GM23248 (cell line): ENCODE measurements at places on chromosomes 16 and 17. TPM values are rescaled to one million over a fixed set of nuclear protein-coding genes. Genes with fewer than 3 reads are reported as not detected.

The HOXB6 gene
- total RNA-seq, result 3.8 and 7.5 TPM in 2 replicates

The FA2H gene
- total RNA-seq, result not detected in 2 replicates

DNA sequence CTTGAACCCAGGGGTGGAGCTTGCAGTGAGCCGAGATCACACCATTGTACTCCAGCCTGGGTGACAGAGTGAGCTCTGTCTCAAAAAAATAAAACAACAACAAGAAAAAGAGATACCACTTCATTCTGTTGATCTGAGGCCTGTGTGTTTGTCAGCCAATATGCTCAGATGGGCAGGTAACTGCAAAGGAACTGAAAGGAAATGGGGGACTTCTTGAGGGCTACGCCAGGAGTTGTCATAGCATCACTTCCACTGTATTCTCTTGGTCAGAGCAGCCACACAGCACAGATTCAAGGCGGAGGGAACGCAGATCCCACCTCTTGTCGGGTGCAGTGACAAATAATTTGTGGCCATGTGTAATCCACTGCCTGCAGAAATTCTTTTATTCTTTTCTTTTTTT lies 73.9 kb upstream of the AKTIP start:
- H3K27me3 ChIP-seq, result no peaks in the 10 kb centered on the region
- no peak overlapping the region for H3K27ac ChIP-seq
- H3K4me3 ChIP-seq, result no peak overlapping the region
- H3K4me1 ChIP-seq, result no peaks in the 10 kb centered on the region

DNA sequence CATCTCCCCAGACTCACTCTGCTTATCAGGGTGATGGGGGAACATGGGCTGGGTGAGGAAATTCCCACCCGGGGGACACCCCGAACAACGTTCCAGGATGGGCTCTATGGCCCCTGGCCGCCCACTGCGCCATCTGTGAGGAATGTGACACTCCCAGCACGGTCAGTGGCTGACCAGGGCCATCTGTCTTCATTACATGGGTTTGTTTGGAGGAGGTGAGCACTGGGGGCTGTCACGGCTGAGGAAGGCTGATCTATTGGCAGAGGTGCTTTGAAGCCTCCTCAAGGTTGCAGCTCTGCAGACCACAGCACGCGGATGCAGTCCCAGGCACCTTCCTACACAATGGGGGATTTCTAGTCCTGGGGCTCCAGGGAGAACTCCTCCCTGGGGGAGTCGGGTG lies 214.1 kb upstream of the FOXF1 start:
- peaks cover 7% of the 10 kb centered on the region; the same call in 1 of the 2 replicates for H3K4me1 ChIP-seq
- no peak overlapping the region for H3K4me3 ChIP-seq
- no peak for DNase-seq
- peaks cover 87% of the 10 kb centered on the region for H3K27me3 ChIP-seq

DNA sequence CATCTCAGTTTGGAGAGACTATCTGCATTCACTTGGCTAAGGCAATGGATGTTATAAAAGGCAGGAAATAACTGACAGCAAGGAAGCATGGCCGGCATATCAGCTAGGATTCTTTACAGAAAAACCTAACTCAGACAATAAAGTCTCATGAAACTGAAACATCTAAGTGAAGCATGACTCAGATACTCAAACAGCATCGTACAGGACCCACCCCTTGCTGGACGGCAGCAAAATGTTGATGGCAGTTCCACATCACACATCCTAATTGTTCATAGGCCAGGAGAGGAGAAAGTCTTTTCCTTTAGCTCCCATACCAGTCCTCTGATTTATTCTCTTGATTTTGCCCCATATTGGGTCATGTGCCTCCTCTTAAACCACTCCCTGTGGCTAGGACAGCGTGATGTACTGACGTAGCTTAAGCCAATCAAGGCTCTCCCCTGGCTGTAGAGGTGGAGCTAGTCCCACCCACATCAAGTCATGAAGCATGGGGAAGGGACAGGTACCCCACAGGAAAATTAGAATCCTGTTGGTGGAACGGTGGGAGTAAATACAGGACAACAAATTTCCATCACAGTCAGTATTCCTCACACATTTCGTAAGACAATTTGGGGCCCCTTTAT lies 178.9 kb downstream of the IRX3 start:
- H3K36me3 ChIP-seq, result no peaks in the 10 kb centered on the region
- no peaks in the 10 kb centered on the region for H3K4me1 ChIP-seq
- no peaks in the 10 kb centered on the region for H3K27me3 ChIP-seq
- H3K4me3 ChIP-seq, result no peak overlapping the region
- DNase-seq, result peak; percentile 17

DNA sequence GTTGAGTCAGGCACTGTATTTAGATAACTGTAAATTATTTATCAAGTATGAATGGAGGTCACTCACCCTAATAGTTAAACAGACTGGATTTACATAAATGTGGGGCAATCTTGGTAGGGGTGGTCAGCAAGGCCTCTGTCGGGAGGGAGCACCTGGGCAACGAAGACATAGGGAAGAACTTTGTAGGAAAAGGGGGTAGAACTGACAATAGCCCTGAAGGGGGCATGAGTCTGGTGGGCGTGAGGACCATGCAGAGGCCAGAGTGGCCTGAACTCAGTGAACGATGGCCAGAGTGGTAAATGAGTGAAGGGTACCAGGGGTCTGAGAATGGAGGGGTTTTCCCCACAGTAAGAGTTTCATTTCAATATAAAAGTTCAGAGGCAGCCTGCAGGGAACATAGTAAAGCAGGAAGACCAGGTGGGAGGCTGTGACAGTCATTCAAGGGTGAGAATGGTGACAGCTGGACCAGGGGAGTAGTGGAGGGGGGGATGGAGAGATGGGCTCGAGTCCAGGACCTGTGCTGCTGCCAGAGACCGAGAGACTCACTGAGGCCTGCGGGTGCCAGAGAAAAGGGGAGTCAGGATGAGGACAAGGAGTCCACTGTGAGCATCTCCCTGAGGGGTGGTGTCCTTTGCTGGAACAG lies 2.9 kb downstream of the C17orf67 start:
- no peaks in the 10 kb centered on the region for H3K27me3 ChIP-seq
- no peaks in the 10 kb centered on the region for H3K36me3 ChIP-seq
- DNase-seq, result no peak
- no peak overlapping the region for H3K27ac ChIP-seq
- H3K4me3 ChIP-seq, result no peak overlapping the region

DNA sequence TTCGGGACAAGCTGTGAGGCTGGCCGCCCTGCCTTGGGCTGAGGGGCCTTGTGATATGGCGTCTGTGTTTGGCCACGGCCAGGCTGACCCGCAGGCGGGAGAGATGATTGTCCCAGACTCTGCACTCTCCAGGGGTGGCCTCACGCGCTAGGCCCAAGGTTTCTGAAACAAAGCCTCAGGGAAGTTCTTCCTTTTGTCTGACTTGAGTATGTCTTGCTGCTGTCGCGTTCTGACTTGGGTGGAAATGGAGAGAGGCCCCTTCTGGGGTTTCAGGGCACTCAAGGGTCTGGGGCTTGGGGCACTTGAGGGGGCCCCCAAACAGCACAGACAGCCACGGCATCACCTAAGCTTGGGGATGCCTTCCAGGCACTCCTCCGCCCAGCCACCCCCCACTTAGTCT lies 3.8 kb upstream of the METRN start:
- H3K4me1 ChIP-seq, result peaks cover 11% of the 10 kb centered on the region; the same call in 1 of the 2 replicates
- H3K36me3 ChIP-seq, result no peaks in the 10 kb centered on the region
- H3K4me3 ChIP-seq, result no peak overlapping the region

GRCh38 chr16:77971306-77972061 lies 50.9 kb upstream of the CLEC3A start:
- H3K4me1 ChIP-seq, result no peaks in the 10 kb centered on the region
- no peaks in the 10 kb centered on the region for H3K36me3 ChIP-seq
- H3K27me3 ChIP-seq, result no peaks in the 10 kb centered on the region

DNA sequence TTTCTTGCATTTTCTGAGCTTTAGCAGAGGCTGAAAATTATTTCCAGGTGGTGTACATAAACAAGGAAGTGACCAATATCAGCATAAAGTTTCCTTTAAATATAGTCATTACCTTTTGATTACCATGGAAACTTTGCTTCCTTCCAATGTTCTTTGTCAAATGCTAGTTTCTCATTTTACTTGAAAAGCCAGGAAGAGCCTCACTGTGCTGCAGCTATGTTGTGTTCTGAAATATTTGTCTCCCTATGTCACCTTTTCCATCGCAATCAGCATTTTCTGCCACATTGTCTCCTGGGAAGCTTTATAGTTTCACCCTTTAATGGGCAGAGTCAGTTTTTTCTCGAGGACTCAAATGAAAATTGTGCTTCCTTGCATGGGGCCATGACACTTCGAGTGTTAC lies 496.0 kb downstream of the CDH8 start:
- no peaks in the 10 kb centered on the region for H3K27me3 ChIP-seq
- H3K4me1 ChIP-seq, result no peaks in the 10 kb centered on the region
- H3K4me3 ChIP-seq, result no peak overlapping the region
- H3K36me3 ChIP-seq, result no peaks in the 10 kb centered on the region
- DNase-seq, result no peak
- H3K27ac ChIP-seq, result no peak overlapping the region

- H3K27ac ChIP-seq, result no peak overlapping the region
- H3K36me3 ChIP-seq, result no peaks in the 10 kb centered on the region
- no peaks in the 10 kb centered on the region for H3K4me1 ChIP-seq
- no peaks in the 10 kb centered on the region for H3K27me3 ChIP-seq
These were observed 465.9 kb upstream of the ERCC4 start for GRCh38 chr16:13453938-13454553.

DNA sequence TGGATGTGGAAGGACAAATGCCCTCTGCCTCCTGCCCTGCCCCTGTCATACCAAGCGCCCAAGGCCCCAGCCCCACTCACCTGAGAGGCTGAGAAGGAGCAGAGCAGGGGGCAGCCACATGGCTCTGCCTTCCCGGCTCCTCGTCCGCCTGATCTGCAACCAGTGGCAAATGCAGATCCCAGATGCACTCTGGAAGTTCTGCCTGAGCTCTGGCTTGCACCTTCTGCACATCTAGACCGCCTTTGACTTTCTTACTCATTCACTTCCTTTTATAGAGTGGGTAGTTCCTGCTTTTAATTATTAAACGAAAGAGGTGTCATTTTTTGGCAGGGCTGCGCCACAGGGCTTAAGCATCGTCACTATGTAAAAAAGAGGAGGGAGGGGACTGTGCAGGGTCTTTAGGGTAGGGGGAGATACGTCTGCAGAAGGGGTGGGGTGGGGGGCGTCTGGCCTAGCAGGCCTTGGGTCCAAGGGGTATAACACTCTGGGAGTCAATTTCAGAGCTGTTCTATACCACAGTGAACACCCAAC lies at the start of gene CD300LB:
TSS of gene CD300LB (minus strand) at position 245 of the 531 bp plus-strand sequence. CDS start at position 120, 125 bp downstream.
- H3K4me3 ChIP-seq, result no peak within 1 kb of the TSS
- H3K27me3 ChIP-seq, result peaks cover 14% of the 10 kb centered on the region; the same call in 1 of the 2 replicates
- no peak within 1 kb of the TSS for H3K27ac ChIP-seq
- no peaks in the 10 kb centered on the region for H3K4me1 ChIP-seq

DNA sequence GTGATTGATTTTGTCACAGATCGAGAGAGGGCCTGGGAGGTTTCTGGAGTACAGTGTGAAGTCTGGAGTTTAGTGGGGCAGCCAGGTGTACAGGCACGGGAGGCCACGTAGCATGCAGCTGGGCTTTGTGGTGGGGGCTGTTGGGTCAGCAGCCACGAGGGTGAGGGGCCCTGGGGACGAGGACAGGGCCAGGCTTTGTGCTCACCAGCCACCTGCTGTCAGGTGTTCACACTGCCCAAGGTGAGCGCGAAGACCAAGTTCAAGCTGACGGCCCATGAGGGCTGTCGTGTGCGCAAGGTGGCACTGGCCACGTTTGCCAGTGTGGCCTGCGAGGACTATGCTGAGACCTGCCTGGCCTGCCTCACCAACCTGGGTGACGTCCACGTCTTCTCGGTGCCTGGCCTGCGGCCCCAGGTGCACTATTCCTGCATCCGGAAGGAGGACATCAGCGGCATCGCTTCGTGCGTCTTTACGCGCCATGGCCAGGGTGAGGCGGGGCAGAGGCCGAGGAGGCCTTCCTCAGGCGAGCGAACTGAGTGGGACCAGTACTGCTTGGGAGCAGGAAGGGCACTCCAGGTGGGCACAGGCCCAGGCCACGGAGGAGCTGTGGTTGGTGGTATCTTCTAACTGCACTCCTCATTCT lies 15.9 kb downstream of the LLGL1 start:
- no peak overlapping the region for H3K27ac ChIP-seq
- no peak overlapping the region for H3K4me3 ChIP-seq
- no peaks in the 10 kb centered on the region for H3K4me1 ChIP-seq
- H3K27me3 ChIP-seq, result no peaks in the 10 kb centered on the region

DNA sequence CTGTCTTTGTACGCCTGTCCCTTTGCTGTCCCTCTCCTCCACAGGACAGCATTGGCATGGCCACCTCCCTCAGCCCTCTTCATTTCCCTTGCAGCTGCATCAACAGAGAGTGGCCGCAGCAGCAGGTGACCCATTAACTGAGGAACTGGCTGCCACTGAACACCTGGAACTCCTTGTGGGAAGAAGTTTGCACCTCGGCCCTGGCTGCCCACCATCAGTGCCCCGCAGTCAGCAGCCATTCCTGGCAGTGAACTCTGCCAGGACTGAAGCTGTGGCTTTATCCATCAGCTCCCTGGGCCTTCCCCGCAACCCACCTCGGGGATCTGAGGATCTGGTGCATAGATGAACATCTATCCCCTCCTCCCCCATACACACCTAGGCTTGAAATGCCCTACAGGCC lies 13.1 kb upstream of the RNF135 start:
- no peak overlapping the region for H3K4me3 ChIP-seq
- no peaks in the 10 kb centered on the region for H3K27me3 ChIP-seq
- no peak for DNase-seq
- no peaks in the 10 kb centered on the region for H3K36me3 ChIP-seq
- H3K4me1 ChIP-seq, result peaks cover 9% of the 10 kb centered on the region; the same call in 1 of the 2 replicates

- no peaks in the 10 kb centered on the region for H3K4me1 ChIP-seq
- H3K27me3 ChIP-seq, result no peaks in the 10 kb centered on the region
- H3K27ac ChIP-seq, result no peak overlapping the region
- H3K4me3 ChIP-seq, result no peak overlapping the region
- no peak for DNase-seq
These were observed 4.2 kb upstream of the C17orf107 start for GRCh38 chr17:4895121-4895520.

GRCh38 chr16:88430524-88431446 lies 22.3 kb upstream of the ZFPM1 start:
- H3K27me3 ChIP-seq, result no peaks in the 10 kb centered on the region
- no peaks in the 10 kb centered on the region for H3K36me3 ChIP-seq
- H3K27ac ChIP-seq, result no peak overlapping the region
- DNase-seq, result peak; percentile 47
- H3K4me1 ChIP-seq, result no peaks in the 10 kb centered on the region

DNA sequence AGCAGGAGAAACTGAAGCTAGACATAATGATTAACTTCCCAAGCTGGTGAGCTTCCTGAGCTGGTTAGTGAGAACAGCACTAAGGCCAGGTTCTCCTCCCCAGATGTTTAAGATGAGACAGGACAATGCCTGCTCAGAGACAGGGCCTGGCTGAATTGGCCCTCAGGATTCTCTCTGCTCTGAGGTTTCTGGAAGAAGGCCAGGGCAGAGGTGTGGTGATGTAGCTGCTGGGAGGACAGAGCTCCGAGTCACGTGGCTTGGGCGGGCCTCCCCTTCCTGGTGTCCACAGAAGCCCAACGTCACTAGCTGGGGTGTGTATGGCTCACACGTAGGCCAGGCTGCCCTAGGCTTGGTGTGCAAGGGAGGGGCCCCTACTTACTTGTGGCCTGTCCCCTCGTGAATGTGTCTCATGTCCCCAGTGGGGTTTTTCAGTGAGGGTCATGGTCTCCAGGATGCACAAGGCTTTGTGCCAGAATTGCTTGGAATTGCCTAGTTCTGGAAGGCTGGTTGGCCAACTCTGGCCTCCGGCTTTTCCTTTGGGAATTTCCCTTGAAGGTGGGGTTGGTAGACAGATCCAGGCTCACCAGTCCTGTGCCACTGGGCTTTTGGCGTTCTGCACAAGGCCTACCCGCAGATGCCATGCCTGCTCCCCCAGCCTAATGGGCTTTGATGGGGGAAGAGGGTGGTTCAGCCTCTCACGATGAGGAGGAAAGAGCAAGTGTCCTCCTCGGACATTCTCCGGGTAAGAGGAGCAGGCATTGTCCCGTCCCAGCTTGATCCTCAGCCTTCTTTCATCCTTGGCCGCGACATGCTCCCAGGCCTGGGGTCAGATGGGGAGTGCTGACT lies 3.4 kb downstream of the NOD2 start:
- no peak overlapping the region for H3K4me3 ChIP-seq
- peak; percentile 75 for DNase-seq
- H3K4me1 ChIP-seq, result no peaks in the 10 kb centered on the region
- no peaks in the 10 kb centered on the region for H3K36me3 ChIP-seq
- H3K27me3 ChIP-seq, result peaks cover 14% of the 10 kb centered on the region
